Left forelimb (tissue), 1 donor: ENCODE measurements at places on chromosomes 2 and 18.

GRCh38 chr18:10381516-10381915 is 72.9 kb upstream of the APCDD1 start:
- no peak for DNase-seq

DNA sequence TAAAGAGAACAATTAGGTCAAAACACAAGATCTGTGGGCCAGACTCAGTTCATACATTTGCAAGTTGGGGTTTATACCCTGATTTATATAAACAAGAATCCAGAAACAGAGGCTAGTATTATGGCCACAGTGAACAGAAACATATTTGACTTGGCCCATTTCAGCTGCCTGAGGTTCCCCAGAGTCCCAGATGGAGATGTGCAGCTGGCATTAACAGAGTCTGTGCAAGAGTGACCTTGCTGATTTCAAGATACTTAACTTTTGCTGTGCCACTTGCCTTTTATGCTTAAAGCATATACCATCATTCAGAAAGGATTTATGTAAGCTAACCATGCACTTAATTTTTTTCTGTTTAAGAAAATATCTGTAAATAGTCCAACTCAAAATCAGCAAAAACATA is 636.3 kb downstream of the TRIB2 start:
- no peak for DNase-seq

GRCh38 chr2:10412380-10412779 is 35.7 kb downstream of the ODC1 start:
- DNase-seq: no peak

DNA sequence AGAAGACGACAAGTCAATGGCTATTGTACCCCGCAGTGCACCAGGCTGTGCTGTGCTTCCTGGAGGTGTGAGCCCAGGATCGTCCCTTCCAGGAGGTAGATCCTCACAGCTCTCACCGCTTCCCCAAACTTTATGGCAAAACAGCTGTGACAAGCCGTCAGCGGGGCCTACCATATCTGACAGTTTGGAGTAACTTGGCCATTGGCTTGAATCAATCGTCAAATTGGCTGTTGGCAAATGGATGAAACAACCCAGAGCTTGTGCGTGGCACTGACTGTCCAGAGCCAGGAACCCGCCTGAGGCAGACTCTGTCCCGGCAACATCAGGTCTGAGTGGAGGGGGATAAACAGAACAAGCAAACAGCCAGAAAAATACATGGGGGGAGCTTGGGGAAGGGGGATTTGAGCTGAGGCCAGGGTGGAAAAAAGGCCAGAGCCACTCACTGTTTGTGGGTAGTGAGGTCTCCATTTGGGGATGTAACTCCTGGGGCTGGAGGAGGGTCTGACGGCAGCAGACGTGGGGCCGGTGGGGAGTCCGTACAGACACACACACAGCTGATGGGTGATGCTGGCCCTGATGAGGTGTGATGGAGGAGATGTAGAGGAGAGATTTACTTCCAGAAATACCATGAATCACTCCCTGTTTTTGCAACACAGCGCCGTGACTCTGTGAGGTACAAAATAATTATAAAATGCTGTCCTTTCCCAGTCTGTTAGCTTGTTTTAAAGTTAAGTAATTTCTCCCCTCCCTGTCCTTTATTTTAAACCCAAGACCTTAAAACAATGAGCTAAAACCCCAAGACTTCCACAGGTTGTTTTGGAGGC is 174.8 kb downstream of the TWIST2 start:
- DNase-seq: peak; percentile 44

- DNase-seq: no peak
These were observed 394.4 kb upstream of the SPHKAP start for GRCh38 chr2:228575897-228576296.

GRCh38 chr2:85158559-85159273 is 25.5 kb downstream of the TCF7L1 start:
- no peak for DNase-seq
